ENCODE measurements at places on chromosomes 2 and 18.
A peak's percentile ranks its signal among the peaks of the same experiment; 100 is the strongest.

GRCh38 chr2:7075834-7076233 lies 158.6 kb downstream of the RNF144A start:
- no peak for DNase-seq

- no peak for DNase-seq
These were observed 30.5 kb downstream of the GDF7 start for GRCh38 chr2:20697322-20697934.

DNA sequence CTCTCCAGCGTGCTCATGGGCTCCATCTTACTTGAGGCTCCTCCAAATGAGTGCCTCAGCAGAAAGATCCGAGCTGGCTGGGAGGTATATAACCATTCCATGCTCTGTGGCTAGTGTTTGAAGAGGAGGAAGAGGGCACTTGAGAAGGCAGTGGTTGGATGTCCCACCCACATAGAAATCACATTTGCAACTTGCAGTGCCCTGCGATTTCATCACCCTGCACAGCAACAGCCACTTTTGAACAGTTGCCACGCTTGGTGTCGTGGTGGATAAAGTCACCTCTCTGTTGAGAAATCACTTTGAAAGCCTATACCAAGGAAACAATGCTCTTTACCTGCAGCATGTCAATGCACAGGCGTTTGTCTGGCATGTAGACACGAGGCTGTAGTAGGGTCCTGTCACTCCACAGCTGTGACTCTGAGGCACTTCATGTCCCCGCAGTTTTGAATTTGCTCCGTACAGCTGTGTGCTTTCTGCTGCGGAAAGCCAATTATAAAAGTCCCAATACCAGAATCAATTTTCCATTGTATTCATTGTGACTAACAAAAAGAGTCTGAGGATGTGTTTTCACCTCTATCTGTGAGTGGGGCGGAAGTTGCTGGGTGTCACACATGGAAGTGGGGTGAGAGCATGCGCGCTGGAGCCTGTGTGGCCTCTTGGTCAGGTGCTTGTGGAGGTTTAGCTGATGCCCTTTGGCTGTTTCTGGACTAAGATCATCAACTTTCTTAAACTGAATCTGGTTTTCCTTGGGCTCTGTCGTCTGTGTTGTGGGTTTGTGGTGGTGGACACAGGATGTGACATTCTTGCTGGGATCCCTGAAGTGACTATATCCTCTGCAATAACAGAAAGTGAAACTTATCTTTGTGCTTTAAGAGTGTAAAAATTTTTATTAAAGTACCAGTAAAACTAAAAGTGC lies 2.8 kb downstream of the CNDP2 start:
- peak; percentile 56 for DNase-seq

- DNase-seq, result no peak
These were observed 218.7 kb downstream of the RBM43 start for GRCh38 chr2:151042964-151043363.

GRCh38 chr2:219243291-219243761 lies 1.9 kb downstream of the GLB1L start:
- no peak for DNase-seq

DNA sequence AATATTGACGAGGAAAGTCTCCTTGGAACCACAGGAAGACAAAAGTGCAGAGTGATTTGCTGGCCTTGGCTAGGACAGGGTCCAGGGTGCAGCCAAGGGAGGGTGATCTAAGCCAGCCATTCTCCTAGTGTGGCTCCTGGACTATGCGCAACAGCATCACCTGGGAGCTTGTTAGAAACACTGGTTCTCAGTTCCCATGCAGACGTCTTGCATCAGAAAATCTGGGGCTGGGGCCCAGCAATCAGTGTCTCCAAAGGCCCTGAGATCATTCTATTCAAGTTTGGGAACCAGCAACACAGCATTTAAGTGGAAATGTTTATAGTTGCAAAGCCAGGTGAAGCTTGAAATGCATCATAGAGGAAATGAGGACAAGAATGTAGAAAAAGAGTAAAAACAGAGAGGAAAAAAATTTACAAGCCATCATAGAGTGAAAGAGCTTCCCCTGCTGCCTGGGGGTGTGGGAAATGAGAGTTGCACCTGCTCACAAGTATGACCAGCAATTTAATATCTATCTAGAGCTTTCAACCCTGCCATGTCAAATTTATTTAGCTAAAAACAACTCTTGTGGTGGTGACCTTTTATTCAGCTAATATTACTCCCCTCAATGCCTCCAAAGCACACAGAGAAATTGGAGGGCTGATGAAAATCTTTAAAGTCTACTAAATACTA lies 54.4 kb upstream of the SEC11C start:
- no peak for DNase-seq

DNA sequence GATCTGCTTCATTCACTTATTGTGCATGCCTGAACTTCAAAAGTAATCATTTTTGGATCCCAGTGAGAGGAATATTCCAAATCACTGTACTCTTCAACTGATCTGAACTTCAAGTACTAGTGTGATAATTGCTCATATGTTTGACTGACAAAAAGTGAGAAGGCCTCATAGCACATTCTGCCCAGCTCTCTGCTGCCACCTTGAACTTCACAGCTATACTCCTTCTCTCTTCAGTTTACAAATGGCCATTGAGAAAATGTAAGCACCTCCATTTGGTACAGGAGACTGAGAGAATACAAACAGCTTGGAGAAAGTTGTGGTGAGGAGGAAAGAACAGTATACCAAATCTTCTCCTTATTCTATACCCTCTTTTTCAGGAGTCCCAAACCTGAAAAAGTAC lies 946.0 kb upstream of the CHAC2 start:
- no peak for DNase-seq

- DNase-seq, result no peak
These were observed 6.4 kb downstream of the GTF3C2 start for GRCh38 chr2:27350106-27350693.

GRCh38 chr2:108805782-108806181 lies 19.2 kb downstream of the CCDC138 start:
- DNase-seq, result no peak

- DNase-seq, result no peak
These were observed 116.0 kb downstream of the CDC42EP3 start for GRCh38 chr2:37555457-37555856.

- DNase-seq, result no peak
These were observed 36.7 kb upstream of the RPE start for GRCh38 chr2:209965723-209966122.

DNA sequence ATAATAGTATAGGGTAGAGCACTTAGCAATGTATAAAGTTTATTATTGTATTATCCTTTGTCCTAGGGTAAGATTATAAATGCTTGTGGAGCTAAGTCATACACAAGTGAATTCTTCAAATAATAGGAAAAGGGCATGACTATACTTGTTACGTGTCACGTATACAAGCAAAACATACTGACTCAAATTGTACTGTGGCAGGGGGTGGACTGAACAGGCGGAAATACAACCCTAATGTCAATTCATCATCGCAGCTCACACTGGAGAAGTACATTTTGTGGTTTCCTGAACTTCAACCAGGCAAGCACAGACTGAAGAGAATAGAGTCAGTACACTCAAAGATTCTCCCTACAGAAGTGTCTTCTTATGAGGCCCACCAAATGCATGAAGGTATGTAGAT lies 201.0 kb downstream of the MBD2 start:
- DNase-seq, result no peak
